ENCODE measurements at places on chromosomes 11 and 22.

GRCh38 chr11:2945031-2945756 is 16.0 kb upstream of the PHLDA2 start:
- no peak for DNase-seq

DNA sequence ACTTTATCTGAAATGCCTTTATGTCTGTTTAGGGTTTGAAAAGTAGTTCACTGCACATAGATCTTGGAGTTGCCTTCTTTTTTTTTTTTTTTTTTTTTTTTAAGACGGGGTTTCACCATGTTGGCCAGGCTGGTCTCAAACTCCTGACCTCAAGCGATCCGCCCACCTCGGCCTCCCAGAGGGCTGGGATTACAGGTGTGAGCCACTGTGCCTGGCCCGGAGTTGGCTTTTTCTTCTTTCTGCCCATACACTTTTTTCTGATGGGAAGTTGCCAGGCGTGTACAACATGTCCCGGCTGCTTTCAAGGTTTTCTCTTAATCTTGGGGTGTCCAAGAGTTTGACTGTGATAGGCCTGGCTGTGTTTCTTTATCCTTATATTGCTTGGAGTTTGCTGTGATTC is 12.9 kb upstream of the GNB1L start:
- no peak for DNase-seq

GRCh38 chr11:67301313-67301921 is 1.9 kb upstream of the SSH3 start:
- no peak for DNase-seq

DNA sequence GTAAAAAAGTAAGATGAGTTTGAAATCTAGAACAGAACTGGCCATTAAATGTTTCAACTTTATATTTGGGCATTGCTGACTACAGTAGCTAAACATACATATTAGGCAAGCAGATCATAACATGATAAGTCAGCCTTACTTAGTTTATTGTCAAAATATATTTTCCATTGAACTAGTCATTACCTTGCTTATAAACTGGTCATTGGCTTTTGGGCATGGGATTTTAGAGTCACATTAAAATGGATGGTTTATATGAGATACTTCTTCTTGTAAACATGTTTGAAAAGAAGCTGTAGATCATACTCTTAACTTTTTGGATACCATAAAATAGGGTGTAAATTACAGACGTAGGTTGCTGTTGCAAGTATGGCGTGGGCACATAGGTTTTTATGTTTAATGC is 2.7 kb downstream of the HIPK3 start:
- DNase-seq = no peak

- DNase-seq = no peak
These were observed 49.2 kb downstream of the DBX1 start for GRCh38 chr11:20110908-20111669.

GRCh38 chr11:13105237-13105844 is 96.2 kb downstream of the RASSF10 start:
- no peak for DNase-seq

DNA sequence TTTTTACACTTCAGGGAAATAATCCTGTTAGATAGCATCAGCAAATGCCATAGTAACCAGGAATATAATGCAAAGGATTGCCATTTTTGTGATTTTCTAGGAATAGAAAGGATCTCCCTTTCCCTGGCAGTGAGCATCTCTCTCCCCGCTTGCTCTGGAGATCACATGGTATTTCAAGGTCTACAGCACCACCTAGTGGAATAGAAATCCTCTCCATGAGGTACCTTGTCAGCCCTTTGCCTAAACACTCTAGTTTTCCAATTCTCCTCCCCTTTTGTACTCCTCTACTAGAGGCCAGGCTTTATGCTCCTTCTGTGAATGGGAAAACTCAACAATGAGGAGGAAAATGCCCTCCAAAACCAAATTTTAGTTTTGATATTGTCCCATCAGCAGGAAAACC is 78.4 kb downstream of the XRRA1 start:
- no peak for DNase-seq

DNA sequence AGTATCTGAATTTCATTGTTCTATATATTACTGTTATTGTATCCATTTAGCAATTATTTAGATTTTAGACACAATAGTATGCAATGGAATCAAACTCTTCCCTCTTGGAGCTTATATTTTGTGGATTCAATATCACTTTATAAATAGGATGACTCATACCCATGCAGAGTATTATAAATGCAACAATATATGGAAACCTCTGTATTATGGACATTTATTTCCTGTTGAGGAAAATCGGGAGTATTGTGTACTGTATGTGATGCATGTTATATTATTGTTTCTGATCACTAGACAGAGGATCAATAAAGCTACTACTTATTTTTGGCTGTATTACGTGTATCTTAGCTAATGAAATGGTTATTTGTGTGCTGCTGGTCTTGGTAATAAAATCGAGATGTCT is 770 bp downstream of the METTL15 start:
- no peak for DNase-seq

GRCh38 chr22:19630614-19631013 is 83.7 kb upstream of the SEPTIN5 start:
- no peak for DNase-seq

DNA sequence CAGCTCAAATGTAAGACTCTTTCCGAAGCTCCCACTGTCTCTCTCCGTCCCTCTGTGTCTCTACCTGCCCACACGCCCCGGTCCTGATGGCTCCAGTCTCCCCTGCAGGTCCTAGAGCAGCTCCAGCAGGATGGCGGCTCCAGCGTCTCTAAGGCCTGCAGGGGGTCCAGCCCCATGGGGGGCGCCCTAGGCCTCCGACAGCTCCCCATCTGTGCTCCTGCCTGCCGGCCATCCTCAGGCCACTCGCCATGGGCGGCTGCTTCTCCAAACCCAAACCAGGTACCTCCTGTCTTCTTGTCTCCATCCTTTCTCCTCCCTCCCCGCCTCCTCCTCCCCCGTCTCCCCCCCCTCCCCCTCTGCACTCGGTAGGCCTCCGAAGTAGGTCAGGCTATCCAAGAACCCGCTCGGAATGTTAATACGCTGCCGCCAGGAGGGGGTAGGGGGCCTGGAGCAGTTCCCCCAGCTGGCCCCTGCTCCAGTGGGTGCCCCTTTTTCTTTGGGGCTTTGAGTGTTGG is 699 bp downstream of the AIFM3 start:
- no peak for DNase-seq

GRCh38 chr11:1925373-1926155 is 6.1 kb downstream of the TNNT3 start:
- DNase-seq = no peak

GRCh38 chr11:133096981-133097380 is 435.3 kb downstream of the OPCML start:
- no peak for DNase-seq

- no peak for DNase-seq
These were observed 4.2 kb downstream of the APOBEC3H start for GRCh38 chr22:39101226-39101625.

Measured in stimulated activated CD8-positive, alpha-beta memory T cell treated with anti-CD3 and anti-CD28 coated beads, Interleukin-15, amount 100 ng/mL, for 1 hour (primary cell).